ENCODE measurements at places on chromosomes 2 and 18. TPM values are rescaled to one million over a fixed set of nuclear protein-coding genes. Genes with fewer than 3 reads are reported as not detected.

DNA sequence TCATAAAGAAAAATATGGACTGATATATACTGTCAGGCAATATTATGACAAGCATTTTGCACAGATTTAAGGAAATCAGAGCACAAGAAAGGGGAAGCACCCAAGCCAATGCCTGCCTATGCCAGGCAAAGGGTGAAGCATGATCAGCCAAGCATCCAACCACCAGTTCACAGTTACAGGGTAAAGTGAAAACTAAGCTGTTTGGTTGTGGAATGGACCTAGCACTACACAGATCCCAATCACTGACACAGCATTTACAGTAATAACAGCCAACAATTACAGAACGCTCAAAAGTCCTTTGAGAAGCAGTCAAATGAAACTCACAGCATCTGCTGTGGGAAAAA is 90.3 kb downstream of the SP3 start:
- DNase-seq, result no peak

- no peak for DNase-seq
These were observed 614.5 kb downstream of the IRS1 start for GRCh38 chr2:226184940-226185615.

DNA sequence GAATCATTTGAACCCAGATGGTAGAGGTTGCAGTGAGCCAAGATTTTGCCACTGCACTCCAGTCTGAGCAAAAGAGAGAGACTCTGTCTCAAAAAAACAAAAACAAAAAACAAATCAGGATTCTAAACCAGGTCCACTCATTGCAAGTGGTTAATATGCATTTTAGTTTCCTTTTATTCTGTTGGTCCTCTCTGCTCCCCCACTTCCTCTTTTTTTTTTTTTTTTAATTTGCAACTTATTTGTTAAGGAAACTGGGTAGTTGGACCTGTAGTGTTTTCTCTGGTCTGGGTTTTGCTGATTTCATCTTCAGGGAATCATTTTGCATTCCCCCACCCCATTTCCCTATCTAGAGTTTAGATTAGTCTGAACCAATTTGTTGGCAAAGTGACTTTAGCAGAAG is 14.0 kb downstream of the FER1L5 start:
- no peak for DNase-seq

DNA sequence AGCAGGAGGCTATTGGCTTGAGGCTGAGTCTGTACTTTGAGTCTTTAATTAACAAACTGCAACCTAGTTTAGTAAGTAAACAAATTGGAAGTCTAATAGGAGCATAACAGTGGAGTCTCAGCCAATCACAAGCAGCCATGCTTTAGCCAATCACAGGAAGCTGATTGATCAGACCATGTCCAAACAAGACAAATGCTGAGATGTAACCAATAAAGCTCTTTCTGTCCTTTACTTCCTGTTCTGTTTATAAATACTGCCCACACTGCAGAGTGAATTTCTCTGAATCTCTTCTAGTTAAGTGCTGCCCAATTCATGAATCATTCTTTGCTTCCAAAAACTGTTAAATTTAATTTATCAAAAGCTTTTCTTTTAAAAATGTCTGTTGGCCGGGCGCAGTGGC is 146.6 kb upstream of the DLX2 start:
- no peak for DNase-seq

- no peak for DNase-seq
These were observed 333.4 kb downstream of the GBX2 start for GRCh38 chr2:235834781-235835180.

GRCh38 chr18:77737405-77737804 is 487.8 kb downstream of the GALR1 start:
- DNase-seq, result no peak

- no peak for DNase-seq
These were observed 120.6 kb upstream of the EML6 start for GRCh38 chr2:54602736-54603322.

GRCh38 chr18:14085770-14086457 is 46.3 kb downstream of the ZNF519 start:
- no peak for DNase-seq

DNA sequence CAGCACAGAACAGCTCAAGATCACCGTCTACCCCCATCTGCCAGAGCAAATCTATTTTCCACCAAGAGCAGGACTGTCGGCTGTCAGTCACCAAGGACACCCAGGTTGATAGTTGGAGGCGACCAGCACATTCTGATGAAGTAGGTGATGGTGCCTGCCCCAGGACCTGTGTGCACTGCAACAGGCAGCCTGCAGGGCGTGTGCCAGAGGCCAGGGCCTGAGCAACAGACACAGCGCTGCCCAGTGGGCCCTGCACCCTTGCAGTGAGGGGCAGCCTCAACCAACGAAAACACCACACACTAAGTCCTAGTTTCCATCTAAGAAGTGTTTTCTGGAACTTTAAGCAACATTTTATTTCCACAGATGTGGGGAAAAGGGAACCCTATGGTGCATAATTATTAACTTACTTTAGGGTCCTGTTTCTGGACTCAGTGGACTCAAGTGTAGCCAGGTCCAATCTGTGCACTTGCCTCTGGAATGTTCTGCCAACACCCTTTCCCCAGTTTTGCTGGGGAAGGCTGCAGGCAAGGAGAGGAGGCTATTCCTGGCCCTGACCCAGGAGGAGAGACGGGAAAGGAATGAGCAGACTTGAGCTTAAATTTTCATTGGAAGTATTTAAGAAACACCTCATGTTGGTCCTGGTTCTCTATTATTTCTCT is 61.5 kb downstream of the ADNP2 start:
- DNase-seq, result no peak

Gene FRZB
- 140 TPM for total RNA-seq

Gene ECEL1
- total RNA-seq, result 2.8 TPM
